ENCODE measurements at places on chromosomes 11 and 22.
A peak's percentile ranks its signal among the peaks of the same experiment; 100 is the strongest.

DNA sequence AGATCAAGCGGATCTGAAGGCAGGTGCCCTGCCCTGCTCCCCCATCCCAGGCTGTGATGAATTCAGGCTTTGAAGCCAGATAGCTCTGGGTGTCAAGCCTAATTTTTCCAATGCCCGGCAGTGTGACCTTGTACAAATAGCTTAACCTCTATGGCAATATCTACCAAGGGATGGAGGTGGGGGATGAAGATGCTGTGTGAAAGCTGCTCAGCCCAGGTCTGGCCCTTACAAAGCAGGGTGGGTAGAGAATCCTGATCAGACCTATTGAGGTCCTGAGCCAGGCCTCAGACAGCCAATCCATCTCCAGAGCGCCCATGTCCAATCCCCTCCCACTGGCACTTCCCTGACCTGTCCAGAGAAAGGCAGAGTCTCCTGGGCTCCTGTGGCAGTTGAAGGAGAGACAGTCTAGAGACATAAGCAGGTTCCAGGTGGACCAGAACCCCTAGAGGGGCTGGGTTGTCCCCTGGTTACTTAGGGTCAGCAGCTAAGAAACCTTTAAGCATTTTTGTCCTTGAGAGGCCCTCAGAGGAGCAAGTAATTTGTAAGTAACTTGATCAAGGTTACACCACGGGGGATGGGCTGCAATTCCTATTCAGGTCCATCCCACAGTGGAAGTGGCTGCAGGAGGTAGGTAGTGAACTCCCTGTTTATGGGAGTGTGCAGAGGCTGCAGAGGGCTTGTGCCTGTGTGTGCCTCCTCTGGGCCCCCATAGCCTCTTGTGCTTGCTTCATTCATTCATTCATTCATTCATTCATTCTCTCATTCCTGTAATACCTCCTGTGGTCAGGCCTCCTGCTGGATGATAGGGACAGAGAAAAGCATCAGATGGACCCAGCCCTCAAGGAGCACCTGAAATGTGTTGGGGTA, 10.4 kb downstream of the P2RY2 start:
- no peak for DNase-seq

DNA sequence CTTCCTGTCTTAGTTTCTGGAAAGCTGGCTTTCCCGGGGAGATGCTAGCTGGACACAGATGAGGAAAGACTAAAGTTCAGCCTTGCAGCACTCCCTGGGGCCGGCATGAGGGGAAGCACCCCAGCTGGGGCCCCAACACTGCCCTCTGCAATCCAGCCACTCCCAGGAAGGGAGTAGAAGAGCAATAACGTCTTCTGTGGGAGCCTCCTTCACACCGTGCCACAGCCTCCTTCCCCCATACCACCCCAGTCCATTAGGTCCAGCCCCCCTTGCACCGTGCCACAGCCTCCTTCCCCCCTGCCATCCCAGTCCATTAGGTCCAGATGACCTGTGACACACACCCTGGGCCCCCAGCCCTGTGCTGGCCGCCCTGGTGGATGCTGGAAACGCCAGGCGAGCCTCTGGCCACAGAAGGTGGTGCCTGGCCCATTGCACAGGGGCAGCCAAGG, 44.1 kb upstream of the PRDM11 start:
- DNase-seq = no peak

DNA sequence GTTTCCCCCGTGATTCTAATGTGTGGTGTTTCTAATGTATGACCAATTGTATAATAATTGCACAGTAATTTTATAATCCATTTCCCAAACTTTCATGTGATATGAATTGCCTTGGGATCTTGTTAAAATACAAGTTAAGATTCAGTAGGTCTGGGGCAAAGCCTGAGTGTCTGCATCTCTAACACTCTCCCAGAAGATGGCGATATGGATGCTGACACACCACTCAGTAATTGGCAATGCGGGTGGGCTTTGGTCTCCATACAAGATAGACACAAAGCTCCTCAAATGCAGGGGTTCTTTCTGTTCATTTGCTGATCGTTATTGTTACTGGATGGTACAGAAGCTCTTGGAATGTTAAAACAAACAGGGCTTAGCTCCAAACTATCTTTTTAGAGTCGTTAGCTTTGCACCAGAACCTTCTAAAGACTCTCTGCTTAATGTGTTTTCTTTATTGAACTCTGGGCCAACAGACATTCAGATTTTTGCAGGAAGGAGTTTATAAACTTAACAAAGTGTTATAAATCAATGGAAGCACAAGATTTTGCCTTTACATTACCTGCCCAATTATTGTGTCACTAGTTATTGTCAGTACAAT, 45.4 kb upstream of the ANO3 start:
- DNase-seq = peak; percentile 30

DNA sequence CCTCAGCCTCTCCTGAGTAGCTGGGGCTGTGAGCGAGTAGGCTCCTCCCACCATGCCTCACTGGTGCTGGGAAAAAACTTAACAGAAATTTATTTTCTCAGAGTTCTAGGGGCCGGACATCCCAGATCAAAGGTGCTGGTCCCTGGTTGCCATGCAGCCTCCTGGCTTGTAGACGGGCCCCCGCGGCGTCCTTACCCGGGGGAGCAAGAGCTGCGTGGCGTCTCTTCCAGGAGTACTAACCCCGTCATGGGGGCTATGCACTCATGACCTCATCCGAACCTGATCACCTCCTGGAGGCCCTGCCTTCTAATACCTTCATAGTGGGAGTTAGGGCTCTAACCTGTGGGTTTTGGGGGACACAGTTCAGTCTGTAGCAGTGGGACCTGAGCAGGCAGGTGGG, 2.6 kb downstream of the TRABD start:
- DNase-seq = no peak

DNA sequence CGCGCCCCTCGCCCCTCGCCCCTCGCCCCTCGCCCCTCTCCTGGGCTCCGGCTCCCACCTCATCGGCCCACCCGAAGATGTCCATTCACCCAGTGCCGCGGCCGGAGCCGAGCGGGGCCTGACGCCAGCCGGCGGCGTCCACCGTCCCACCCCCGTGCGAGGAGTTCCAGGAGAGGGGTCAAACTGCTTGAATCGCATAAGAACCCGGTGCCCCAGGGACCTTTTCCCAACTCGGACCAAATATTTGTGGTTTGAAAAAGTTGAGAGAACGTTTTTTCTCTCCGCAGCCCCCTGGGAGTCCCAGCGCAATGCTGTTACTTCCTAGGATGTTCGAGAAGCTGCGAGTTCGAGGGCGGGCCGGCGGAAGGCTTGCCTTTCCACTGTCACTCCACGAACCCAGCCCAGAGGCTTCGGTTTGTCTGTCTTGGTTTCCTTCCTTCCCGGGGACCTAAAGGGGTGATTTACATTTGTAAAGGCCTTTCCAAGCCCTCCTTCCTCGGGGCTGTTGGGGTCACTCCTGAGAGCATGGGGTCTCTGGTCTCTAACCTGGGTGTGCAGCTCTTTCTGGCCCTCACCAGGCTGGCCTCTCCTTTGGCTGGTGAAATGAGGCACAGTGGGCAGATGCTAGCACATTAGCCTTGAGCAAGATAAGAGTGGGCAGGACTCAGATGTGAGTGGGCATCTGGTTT, 38.0 kb downstream of the ETS1 start:
- DNase-seq = no peak

DNA sequence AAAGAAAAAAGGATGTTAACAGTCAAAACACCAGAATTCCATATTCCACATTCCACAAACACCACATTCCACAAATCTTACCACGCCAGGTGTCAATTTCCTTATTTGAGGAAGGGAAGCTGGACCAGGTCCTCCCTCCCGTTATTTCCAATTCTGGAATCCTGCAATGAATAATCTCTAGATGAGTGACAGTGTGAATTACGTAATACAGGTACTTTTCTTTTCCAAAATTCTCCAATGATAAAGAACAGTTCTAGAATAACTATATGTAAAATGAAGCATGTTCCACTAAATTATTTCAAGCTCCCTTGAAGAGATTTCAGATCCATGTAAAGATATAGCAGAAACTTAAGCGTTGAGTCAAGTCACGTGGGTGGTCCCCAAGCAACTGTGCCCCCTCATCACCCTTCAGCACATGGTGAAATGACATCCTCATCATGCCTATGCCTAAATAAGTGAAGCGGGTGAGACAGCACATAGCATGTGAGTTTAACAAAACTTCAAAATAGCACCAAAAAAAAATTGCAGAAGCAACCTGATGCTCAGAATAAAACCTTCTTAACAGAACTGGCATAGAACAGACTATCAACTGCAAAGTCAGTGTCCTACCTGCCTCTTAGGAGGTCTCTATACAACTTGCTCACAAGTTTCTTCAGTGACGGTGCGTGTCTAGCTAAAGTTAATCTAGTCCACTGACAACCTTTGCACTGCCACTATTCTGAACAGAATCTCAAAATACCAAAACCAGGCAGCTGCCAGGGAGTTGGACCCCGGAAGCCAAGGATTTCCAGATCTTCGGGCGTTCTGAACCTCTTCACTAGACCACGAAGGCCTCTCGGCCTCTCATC, 876 bp downstream of the NFRKB start:
- peak; percentile 4 for DNase-seq

- no peak for DNase-seq
Measured at GRCh38 chr11:115276799-115277198, 227.4 kb downstream of the CADM1 start.

GRCh38 chr22:42408810-42409529, 23.2 kb downstream of the NFAM1 start:
- DNase-seq = no peak

DNA sequence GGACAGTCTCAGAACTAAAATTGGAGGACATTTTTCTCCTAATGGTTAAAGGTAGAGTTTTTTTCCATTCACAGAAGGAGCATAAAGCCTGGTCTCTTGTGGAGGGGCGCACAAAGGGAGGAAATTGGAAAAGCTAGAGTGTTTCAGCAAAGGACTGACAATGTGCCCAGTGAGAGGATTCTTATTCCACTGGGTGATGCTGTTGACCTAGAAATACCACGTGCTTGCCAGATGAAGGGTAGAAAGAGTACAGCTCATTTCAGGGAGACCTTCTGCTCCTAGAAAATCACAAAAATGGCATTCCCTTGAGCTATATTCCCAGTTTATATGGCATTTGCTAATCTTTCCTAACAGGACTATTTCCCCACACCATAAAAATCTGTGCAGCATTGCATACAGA, 21.1 kb downstream of the MS4A6E start:
- DNase-seq = peak; percentile 8

DNA sequence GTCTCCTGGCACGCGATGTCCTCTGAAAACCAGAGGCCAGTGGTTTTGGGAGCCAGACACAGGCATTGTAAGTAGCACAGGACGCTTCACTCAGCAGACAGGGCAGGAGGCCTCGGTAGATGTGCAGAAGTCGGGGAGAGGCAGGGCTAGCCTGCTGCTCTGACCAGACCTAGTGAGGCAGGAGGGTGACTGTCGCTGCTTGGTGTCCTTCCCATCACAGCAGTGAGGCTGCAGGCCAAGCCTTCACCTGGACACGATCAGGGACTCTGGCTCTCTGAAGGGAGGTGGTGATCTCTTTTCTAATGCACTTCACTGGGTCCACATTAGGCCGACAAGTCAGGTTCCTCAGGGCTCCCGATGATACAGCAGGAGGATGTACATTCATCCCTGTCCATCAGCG, 583.7 kb downstream of the NTM start:
- DNase-seq = no peak

GRCh38 chr11:19631712-19632498, 80.7 kb upstream of the NAV2 start:
- peak; percentile 20 for DNase-seq

GRCh38 chr11:129295746-129296145, 79.9 kb upstream of the BARX2 start:
- DNase-seq = no peak

DNA sequence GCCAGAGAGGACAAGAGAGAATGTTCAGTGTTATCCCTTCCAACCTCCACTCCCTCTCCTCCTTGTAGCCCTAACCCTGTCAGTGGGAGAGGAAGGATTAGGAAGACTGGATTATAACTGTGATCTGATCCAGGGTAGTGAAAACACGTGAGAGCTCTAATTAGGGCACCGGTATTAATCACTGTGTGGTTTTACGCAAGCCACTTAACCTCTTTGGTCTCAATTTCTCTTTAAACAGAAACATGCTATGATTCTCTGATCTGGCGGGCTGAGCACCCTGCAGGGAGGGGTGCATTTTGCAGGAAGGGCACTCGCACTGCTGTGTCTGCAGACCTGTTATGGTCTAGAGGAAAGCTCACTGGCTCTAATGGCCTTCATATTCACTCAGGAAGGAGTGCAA, 11.5 kb downstream of the RPL27A start:
- DNase-seq = no peak

- DNase-seq = no peak
Measured at GRCh38 chr11:14374922-14375830, 16.2 kb upstream of the RRAS2 start.

GRCh38 chr22:42908374-42908746, 51.3 kb upstream of the ARFGAP3 start:
- DNase-seq = no peak

DNA sequence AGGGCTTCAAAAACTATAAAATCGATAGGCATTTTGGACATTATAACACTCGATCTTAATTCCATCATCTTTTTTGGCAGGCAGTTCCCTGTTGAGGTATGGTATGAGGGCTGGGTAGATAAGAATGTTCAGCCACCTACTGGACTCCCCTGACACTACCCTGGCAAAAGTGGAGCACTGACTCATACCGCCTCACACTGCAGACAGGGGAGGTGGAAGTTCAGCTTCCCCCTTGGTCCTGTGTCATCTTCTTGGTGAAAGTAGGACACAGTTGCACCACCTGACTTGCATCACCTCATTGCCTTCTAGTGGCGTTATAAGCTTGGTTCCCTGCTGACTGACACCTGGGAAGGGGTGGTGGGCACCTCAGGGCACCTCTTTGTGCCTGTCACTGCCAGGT, 30.4 kb downstream of the PAAF1 start:
- DNase-seq = peak; percentile 46

GRCh38 chr22:46482056-46482675, 55.3 kb downstream of the CELSR1 start:
- no peak for DNase-seq

DNA sequence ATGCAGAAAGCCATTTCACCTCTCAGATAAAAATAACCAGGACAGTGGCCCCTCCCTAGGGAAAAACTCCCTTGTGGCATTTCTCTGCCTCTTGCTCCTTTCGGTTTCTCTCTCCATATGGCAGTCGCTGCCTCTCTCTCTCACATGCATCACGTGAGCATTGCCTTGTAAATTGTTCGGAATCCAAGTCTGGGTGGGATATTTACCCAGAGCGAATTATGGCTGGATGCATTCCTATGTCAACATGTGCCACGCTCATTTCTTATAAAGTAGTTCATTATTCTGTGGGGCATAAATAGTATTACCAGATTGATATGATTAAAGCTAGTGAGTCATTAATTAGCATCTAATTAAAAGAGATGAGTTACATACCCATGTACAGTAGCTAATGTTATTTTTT, 392.9 kb downstream of the INSC start:
- peak; percentile 68 for DNase-seq

Data from Daoy (cell line).